ENCODE measurements at places on chromosomes 2 and 18.

DNA sequence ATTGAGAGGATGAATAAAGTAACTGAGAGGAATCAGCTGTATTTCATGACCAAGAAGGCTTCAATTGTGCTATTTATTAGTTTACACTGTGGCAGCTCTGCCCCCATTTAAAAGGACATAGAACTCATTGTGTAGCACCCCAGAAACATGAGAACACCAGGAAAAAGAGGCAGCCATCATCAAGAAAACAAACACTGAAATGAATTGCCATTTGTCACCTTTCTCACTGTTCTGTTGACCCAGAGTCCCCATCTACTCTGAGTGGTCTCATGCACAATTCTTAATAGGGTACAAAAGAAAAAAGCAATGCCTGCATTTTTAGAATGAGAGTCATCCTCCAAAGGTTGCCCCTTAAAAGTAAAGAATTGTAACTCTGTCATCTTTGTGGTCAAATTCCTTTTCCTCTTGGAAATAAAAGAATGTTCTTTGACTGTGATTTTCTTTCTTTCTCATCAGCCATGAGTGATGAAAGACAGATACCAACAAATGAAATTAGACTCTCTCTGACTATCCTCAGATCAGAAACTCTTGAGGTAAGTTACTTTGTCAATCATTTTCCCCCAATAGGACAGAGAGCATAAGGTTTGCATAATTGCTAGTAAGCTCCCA, 1941.9 kb upstream of the PIK3C3 start:
- DNase-seq, result no peak

GRCh38 chr2:1701020-1701419, 43.3 kb downstream of the PXDN start:
- no peak for DNase-seq

DNA sequence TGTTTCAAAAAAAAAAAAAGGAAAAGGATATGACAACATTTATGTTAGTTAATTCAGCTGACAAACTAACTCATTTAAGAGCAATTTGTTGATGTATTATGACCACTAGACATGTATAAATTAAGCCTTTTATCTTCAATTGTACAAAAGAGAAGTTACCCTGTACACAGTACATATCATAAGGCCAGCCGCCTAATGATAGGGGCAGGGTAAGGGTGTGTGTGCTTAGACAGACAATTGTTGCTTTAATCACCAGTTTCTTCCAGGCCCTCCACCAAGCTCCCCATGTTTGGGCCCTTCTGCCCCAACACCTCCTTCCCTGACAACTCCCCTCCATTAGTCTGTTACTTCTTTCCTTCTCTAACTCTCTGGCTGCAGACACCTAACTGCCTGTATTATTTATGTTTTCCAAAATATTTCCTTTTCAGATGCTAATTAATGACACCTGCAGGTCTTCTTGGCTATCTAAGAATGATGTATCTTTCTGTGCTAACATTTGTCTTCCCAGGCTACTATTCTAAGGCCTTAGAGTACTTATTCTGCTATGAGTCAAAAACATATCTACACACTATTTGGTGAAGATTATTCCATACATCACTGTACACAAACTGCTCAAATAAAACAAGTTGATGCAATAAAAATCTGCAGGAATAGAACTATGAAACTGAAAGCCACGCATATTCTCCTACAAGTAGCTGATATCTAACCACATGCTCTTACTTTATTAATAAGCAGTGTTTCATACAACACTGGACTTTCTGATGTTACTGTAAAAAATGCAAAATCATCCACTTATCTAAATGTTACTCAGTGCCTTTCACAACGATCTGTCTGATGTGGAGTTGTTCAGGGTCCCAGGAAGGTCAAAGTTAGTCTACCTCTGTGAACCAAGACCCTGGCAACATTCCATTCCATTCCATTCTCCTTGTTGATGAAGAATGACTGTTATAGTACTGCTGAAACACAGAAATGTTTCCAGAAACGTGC, 26.4 kb downstream of the TMEM131 start:
- peak; percentile 5 for DNase-seq

DNA sequence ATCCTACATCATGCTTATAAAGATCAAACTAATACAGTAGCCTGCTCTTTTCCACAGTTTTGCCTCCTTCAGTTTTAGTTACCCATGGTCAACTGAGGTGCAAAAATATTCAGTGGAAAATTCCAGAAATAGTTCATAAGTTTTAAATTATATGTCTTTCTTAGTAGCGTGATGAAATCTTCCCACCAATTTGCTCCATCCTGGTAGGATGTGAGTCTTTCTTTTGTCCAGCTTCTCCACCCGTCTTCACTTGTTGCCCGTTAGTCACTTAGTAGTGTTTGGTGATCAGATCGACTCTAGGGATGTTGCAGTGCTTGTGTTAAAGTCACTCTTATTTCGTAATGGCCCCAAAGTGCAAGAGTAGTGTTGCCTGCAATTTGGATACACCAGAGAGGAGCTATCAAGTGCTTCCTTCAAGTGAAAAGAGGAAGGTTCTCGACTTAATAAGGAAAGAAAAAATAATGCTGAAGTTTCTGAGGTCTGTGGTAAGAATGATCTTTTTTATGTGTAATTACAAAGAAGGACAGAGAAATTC, 57.0 kb downstream of the CEP192 start:
- peak; percentile 25 for DNase-seq

DNA sequence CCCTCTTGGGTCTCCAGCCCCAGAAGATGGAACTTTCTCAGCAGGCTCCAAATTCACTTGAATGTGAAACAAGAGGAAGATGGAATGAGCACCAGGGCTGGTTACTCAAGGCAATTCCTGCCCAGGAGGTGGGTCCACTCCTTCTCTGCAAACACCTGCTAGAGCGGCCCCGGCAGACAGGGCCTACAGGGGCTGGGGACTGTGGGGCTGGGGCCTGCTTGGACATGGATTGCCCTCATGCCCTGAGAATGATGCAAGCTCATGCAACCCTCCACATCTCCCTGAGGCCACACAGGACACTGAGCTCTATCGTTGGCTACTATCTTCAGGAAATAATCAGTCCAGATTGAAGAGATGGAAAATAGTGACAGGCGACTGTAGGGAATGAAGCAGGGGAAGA, 39.1 kb downstream of the TFCP2L1 start:
- no peak for DNase-seq

DNA sequence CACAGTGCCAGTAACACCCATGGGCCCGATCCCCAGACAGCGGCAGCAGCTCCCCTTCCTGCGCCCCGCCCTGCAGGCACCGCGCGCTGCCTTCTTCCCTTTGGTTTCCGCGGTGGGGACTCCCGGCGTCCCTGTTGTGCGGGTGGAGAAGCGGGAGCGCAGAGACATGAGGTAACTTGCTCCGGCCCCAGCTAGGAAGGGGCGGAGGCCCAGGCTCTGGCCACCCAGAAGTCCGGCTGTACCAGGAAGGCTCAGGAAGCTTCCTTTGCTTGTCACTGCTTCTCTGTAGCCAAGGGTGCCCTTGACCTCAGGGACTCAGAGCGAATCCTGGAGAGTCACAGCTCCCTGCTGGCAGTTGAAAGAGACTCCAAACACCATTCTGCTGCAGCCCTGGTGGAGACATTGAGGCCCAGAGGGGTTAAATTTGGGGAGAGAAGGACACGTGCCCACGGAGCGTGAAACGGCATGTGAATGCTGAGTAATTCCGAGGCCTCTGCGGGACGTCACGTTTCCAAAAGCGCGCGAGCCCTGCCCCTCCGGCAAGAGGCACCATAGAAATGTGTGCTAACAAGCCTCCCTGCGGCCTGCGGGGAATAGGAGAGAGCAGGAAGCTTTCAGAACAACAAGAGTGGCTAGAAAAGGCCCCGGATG, 6.7 kb upstream of the ADCY3 start:
- DNase-seq, result no peak

Data from AG09309 (cell line).